ENCODE measurements at places on chromosomes 1 and 21.

DNA sequence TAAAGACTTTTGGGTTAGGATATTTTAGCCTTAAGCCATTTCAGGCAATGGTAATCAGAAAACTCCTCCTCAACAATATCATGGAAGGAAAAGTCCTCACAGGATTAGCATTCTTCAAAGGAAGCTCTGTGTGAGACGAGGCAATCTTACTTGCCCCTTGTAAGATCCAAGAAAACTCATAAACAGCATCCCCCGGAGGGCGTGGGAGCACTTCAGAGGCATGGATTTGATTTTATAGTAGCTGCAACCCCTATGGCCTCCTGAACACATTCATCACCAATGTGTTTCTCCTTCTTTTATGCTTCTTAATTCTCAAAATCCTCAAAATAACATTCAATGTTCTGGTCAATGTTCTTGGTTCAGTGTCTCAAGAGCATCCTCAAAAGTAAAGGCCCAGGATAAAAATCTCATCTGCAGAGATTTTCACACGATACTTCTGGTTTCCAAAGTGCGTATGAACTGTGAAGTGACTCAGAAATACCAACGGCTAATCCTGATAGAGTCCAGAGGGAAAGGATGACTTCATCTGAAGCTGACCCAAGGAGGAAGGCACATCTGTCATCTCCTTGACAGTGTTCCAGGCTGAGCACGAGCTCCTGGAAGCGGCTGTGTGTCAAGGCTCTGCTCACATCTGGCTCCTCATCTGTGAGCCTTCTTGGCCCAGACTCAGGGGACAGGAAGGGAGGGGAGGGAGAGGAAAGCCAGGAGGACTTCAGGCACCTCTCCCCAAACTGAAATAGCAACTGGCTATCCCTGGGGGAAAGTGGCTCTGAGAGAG, 49.3 kb upstream of the PSEN2 start:
- DNase-seq, result peak; percentile 93

DNA sequence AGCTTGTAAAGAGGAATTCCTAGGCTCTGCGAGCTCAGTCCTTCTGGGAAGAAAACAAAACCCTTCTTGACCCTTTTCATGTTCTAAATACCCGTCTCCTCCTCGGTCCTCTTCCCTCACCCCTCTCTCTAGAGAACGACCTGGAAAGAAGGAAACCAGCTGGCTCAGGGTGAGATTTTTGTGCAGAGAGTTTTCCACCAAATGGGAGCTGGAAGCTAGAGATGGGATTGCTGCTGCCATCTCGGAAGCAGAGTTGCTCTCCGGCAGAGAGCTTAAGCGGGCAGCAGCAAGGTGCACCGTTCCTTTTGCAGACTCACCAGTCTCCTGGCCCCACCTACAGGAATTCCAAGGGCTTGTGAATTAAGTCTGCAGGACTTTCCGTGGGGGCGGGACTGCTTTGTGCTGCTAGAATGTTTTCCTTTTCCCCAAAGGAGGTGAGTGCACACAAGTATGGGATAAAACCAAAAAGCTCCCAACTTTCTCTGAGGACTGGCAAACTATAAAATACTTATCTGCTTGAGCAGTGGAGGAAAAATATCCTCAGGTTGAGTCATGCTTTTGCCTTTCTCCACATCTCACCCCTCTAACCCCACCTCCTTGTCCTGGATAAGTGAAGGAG, 29.1 kb upstream of the KIAA0040 start:
- peak; percentile 3 for DNase-seq

DNA sequence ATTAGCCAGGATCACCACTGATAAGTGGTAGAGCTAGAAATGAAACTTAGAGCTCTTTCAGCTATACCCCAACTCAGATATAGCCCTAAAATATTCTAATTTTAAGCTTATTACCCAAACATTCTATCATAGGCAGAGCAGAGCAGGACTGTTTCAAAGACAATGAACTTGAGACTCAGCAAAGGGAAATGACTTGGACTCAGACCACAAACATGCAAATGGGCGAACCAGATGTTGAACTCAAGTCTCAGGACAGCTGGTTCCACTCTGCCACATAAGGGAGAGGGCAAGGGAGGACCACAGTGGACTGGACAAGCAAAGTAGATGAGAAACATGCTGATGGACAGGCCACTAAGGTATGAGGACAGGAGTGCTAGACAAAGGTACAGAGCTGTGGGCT, 315.3 kb downstream of the OMA1 start:
- no peak for DNase-seq

DNA sequence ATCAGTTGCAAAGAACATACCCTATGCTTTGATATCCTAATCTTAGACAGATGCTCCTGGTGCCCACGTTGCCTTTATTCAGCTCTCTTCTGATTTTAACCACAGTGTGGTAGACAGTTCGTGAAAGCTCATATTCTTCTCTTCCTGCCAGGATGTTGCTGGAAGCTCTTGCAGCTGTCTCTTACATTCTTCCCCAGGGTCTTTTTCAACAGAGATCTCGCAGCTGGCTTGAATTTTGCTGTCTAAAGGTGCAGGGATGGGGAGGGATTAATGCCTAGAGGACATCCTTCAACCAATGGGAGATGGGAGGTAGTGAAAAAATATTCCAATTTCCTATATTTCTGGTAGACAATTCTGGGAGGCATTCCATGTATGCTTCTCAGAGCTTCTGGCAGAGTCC, 150.0 kb upstream of the APP start:
- DNase-seq, result no peak

- DNase-seq, result no peak
Observed at GRCh38 chr21:26397545-26397944, 175.5 kb downstream of the CYYR1 start.

DNA sequence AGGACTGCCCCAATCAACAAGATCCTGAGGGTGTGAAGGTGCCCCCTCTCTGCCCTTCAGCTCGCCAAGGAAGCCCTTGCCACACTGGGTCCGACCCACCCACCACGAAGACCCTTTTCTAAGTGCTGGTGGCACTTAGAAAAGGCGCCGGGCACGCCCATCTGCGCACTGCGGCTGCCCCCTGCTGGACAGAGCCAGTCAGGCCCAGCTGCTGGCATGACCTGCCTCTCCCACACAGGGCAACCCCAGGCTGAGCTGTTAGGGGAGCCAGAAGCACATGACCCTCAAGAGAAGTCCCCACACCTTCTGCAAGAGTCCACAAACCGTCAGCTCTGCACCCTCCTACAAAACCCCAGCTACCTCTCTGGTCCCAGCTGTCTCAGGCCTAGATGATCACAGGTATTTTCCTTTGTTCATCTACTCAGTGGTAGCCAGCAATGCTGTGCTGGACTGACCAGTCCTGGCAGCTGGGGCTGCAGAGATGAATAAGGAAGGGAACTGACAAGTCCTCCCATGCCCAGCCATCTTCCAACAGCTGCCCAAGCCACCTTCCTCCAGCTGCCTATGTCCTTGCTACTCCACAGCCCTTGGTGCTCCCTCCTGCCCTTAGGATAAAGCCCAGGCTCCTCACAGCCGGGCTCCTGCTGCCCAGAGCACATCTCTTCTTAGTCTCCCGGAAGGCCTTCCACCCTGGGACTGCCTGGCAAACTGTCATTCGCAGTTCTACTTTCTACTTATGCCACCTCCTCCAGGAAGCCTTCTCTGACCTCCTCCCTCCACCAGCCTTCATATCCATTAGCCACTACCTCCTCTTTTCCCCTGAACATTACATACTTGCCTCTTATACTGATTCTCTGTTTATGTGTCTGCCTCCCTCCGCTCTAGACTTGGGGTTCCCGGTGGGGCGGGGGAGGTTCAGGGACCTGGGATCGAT, 39.8 kb upstream of the ZC3H12A start:
- DNase-seq, result peak; percentile 29

DNA sequence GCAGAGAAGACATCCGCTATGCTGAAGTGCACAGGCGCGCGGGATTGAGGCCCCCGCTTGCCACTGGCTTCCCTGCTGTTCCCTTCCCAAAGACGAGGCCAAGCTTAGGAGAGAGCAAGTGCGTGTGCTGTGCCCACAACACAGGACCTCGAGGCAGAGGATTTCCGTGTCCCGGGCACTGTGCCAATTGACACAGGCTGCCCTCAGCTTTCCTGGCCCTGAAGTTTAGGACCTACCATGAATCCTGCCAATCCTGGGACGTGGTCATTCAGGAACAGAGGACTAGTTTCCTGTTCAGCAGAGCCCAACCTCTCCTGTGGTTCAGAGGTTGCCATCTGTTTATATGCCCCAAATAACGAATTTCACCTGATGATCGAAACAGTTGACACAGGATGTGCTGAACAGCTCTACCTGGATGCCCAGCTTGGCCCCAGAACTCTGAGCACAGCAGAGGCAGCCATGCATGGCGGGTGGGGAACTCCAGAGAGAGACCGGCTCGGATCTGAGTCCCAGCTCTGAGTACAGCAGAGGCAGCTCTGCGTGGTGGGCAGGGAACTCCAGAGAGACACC, 22.0 kb downstream of the SLC37A1 start:
- DNase-seq, result no peak

DNA sequence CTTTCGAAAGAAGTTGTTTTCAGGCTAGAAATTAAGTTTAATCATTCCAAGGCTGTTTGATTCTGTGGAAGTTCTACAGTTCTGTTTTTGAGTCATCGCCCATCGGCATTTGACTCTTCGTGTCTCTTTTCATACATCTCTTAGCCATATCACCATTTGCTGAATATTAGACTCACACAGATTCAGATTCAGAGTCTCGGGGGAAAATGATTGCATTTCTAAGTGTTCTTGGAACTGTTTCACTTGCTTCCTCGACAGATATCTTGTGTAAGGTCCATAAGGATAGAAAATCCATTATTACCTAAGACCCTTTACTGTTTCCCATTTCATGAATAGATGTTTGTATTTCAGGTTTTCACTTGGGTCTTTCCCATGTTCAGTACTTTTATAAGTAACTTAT, 237.0 kb upstream of the SGIP1 start:
- no peak for DNase-seq

- DNase-seq, result no peak
Observed at GRCh38 chr21:35520302-35520701, 471.2 kb upstream of the RUNX1 start.

- DNase-seq, result no peak
Observed at GRCh38 chr1:42731585-42731984, 8.5 kb downstream of the CLDN19 start.

DNA sequence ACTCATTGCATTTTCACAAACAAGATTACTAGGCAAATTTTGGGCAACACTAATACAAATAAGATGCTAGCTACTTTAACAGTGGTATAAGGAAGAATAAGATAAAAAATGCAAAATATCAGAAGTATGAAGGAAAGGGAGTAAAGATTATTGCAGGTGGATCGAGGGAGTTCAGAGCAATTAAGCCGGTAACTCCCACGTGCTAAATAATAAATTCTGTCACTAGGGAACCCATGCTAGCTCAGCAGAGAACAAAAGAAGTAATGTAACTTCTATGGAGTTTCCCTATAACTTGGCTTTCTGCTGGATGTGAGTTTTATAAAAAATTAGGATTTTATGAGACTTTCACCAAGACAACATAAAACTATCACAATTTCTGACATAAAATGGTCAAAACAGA, 470.5 kb upstream of the RGS18 start:
- no peak for DNase-seq

DNA sequence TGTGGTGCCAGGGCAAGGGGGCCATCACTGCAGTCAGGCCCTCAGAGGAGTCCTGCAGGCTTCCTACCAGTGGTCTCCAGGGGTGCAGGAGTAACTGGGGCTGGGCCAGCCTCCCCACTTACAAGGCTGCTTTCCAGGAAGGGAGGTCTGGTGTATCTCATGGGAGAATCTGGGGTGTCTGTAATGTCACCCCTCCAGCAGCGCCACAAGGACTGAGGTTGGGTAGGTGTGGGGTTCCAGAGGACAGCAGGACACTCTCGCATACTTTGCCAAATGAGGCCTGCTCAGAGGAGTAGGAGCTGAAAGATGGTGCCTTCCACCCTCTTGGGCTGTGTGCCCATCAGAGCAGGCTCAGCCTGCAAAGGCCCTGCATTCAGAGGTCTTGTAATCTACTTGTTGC, 46.9 kb downstream of the TNNT2 start:
- DNase-seq, result no peak

DNA sequence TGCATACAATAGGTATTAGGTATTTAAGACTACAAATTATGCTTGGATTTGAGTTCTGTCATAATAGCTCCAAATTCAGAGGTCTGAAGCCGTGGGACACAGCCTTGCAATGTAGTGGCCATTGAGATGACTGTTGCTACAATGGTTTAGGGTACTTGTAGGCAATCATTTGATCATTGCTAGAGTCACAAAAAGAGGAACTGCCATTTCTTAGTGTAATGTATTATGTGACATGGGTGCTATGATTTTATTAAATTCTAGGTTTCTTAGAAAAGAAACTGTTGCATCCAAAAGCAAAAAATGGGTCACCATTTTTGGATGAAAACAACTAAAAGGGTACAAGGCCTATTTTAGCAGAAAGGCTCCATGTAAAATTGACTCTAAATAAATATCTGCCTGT, 129.9 kb upstream of the ZNF644 start:
- no peak for DNase-seq

DNA sequence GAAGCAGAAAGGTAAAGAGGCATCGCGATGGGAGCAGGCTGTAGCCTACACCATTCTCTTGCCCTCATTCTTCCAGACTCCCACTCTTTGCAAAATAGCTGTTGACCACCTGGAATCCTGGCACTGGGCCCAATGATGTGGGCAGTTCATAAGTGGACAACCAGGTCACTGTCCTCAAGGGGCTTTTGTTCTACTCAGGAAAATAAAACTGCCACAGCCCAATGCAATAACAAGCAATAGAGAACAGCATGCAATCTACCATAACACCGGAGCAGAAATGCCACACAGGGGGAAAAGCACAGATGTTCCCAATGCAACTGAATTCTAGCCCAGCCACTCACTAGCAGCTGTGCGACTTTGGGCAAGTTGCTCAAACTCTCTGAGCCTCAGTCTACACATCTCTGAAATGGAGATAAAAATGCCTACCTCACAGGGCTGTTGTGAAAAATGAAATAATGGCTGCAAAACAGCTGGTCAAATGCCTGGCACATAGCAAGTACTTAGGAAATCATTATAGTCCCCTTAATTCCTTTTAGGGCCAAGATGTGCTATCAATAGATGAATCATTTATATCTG, 56.7 kb downstream of the NENF start:
- DNase-seq, result no peak
